ENCODE measurements at places on chromosomes 1 and 21. TPM values are rescaled to one million over a fixed set of nuclear protein-coding genes. Genes with fewer than 3 reads are reported as not detected.

The NUP210L gene
- total RNA-seq, result not detected

- no peak for DNase-seq
Measured at GRCh38 chr1:41619511-41620364, 135.3 kb upstream of the EDN2 start.

- no peak for DNase-seq
Measured at GRCh38 chr1:107604825-107605224, 360.2 kb downstream of the VAV3 start.

The NBPF20 gene
- total RNA-seq, result 1.5 TPM

- DNase-seq, result no peak
Measured at GRCh38 chr21:33149181-33149580, 79.2 kb downstream of the OLIG1 start.

The LAMC2 gene
- 1.6 TPM for total RNA-seq

DNA sequence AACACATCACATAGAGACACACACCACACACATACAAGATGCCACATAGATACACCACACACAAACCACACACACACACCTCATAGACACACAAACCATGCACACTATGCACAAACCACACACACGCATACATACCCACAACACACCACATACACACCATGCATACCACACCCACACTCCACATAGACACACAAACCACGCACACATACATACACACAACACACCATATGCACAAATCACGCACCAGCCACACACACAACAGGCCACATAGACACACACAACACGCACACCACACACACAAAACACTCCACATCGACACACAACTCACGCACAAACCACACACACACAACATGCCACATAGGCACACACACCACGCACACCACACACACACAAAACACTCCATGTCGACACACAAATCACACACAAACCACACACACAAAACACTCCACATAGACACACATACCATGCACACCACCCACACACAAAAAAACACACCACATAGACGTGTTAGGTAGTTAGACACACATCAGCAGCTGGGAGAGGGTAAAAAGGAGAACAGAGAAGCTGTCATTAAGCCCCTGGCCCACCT lies 49.5 kb upstream of the SLC19A1 start:
- DNase-seq, result no peak

DNA sequence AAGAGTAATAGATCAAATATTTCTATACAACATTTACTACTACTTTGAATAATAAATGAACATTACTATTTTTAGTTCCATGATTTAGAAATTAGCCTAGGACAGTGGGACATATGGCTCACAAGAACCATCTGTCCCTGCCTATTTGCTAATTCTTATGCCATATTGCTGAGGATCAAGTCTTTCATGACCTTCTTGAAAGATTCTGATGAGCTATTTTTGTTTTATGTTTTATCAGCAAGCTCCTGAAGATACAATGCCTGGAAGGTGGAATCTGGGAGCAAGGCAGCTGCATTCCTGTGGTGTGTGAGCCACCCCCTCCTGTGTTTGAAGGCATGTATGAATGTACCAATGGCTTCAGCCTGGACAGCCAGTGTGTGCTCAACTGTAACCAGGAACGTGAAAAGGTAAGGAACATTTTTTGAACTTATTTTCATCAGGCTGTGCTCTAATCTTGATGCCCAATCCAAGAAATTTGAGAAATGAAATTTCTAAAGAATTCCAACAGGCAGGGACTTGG lies 326.7 kb downstream of the PAPPA2 start:
- no peak for DNase-seq

The ETV3L gene
- not detected for total RNA-seq

- DNase-seq, result no peak
Measured at GRCh38 chr1:15485636-15486035, 9.7 kb downstream of the CELA2B start.

DNA sequence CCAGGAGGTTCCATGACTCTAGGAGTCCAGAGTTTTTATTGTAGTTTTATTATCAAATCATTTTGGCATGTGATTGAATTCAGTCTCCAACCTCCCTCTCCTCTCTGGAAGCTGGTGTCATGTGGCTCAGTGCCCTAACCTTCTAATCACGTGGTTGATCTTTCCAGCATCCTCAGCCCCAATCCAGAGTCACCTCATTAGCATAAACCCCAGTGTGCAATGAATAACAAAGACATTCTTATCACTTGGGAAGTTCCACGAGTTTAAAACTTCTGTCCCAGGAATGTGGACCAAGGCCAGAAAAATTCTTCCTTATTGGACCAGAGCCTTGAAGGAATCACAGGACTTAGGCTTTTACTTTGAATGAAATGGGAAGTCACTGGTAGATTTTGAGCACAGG lies 52.2 kb downstream of the KIRREL1 start:
- peak; percentile 79 for DNase-seq

All from HFFc6 (cell line).